ENCODE measurements at places on chromosomes 6 and 20.

DNA sequence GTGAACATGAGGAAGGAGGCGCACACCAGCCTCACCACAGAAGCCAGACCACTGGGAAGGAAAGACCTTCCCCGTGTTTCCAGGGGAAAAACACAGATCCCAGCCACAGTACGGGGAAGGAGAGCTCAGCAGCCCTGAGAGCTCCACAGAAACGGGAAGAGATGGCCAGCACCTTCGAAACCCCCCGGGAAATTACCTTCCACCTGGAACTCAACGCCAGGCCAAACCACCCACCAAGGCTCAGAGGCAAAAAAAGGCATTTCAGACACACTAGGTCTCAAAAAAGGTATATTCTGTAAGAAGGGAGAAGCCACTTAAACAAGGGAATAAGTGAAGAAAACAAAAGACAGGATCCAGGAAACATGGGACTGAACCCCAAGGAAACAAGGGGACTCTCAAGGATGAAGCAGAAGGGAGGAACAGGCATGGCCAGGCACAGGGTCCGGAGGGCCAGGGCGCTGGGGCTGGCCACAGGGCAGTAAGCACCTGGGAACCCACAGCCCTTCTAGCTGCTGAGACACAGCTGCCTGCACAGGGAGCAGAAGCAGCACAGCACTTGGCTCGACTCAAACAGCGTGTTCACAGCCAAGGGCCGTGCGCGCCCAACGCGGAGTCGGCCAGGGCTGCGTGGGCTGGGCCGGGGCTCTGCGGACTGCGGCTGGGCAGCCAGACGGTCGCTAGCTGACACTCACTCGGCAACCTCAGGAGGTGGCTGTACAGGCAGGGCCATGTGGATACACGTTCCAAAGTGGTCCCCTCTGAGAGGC is 44.6 kb downstream of the TAF4 start:
- no peak for DNase-seq

DNA sequence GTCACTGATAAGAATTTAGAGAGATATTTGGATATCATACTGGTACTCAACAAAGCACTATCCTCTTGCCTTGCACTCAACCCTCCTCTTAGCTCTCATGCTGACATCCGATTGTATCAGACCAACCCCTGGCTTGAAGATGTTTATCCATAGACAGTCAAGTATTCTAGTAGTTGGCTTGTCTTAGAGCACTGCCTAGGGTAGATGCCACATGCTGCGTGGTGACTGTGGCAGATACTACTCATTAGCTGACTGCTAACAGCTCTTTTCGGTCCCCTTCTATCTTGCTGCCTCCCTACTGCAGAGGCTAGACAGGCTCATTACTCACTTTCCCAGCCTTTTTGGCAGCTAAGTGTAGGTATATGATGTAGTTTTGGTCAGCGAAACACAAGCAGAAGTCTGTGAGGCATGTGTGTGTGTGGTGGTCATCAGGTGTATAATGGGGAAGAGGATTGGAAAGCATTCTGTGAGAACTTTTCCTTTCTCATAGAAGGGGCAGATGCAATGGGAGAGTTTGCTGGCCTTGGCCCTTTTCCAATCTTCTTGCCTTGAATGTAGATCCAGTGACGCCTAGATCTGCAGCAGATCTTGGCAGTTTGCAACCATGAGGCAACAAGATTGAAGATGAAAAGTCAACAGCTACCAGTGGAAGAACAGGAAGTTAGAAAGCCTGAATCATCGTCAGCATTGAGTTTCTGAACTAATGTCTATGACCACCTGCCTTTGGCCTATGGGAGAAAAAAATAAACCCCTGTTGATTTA is 4.4 kb upstream of the IFNGR1 start:
- no peak for DNase-seq

GRCh38 chr6:41552723-41553122 is 6.5 kb downstream of the FOXP4 start:
- no peak for DNase-seq

DNA sequence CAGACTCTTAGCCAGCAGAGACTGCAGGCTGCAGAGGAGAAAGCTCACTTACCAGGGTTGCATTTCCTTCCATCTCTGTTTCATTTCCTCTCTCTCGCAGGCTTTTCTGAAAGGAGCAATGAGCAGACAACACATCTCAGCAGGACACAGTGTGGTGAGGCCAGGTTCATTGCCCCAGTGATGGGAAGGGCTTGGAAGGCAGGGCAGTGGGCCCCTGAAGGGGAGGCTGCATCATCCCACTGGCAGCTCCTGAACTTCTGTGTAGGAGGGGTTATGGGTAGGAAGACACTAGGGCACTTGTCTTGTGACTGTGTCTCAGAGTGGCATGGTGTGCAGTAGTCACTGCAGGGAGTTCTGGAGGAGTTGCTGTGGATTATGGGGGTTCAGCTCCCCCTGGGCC is 246.8 kb downstream of the QKI start:
- no peak for DNase-seq

- DNase-seq: no peak
Observed at GRCh38 chr20:63025534-63026331, 19.0 kb upstream of the BHLHE23 start.

All from thymus (tissue), 14 donors.